ENCODE measurements at places on chromosomes 5 and 9. TPM values are rescaled to one million over a fixed set of nuclear protein-coding genes. Genes with fewer than 3 reads are reported as not detected.

DNA sequence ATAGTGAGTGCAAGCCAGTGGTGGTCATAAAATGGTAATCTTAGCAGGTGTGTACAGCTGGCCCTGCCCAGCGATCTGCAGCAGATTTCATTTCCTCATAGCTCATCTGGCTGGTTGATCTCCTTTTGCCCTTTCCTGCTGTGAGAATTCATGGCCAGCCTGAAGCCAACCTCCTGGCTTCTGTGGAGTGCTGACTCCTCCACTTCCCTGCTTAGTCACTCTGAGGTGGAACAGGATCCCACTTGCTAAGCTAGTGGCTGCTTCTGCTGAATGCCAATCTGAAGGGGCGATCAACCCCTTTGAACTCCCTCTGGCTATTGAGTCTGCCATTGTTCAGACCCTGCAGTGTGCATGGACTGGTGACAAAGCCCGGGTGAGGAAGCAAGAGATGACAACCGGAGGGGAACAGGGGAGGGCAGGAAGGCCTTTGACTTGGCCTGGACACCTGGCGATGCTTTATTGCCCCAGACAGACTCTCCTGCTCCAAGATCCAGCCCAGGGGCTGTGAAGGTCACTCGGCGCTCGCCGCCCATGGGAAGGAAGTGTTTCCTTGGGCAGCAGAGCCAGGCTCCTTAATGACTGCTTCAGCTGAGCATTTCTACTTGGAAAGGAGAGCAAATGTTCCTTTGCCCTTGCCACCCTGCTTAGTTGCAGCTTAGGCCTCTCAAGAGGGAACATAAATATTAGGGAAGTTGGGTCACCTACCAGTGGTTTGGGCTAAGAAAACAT lies 341.1 kb downstream of the ZSWIM6 start:
- DNase-seq, result peak; percentile 84

C5orf52 gene
- polyA plus RNA-seq, result not detected

CYLC2 gene
- polyA plus RNA-seq, result not detected

DNA sequence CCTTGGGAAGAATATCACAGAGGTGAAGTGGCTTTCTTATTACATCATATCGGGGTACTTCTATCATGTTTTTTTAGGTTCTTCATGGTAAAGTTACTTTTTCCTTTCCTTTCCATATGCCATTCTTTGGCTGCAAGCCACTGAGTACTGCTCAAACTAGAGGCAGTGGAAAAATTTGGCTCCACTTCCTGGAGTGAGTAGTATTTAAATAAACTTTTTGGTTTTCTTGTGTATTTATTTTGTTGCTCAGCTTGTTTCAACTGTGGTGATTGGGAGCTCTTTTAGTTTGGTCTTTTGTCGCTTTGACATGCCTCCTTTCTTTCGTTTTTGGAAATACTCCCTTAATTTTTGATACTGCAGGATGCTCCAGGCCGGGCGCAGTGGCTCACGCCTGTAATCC lies 69.8 kb downstream of the WDR70 start:
- no peak for DNase-seq

BRD3 gene
- 7.7 TPM for polyA plus RNA-seq

GRCh38 chr9:34690983-34691935 lies at the start of gene CCL19:
Gene CCL19, minus strand, starts transcription at chr9:34691276. Its CDS starts 137 bp downstream, at chr9:34691139.
- peak; percentile 19 for DNase-seq

Measured in kidney (tissue), 22 donors.